ENCODE measurements at places on chromosomes 4 and X.

DNA sequence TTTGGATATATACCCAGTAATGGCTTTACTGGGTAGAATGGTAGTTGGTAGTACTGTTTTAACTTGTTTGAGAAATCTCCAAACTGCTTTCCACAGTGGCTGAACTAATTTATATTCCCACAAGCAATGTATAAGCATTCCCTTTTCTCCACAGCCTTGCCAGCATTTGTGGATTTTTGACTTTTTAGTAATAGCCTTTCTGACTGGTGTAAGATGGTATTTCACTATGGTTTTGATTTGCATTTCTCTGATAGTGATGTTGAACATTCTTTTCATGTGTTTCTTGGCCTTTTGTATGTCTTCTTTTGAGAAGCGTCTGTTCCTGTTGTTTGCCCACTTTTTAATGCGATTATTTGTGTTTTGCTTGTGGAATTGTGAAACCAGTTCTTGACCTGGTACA is 290.5 kb downstream of the BMPR1B start:
- no peak for DNase-seq

GRCh38 chr4:74503580-74503979 is 58.6 kb downstream of the AREG start:
- DNase-seq, result no peak

GRCh38 chr4:78971326-78971725 is 32.1 kb upstream of the PAQR3 start:
- DNase-seq, result no peak

GRCh38 chr4:159045321-159045720 is 57.6 kb upstream of the RAPGEF2 start:
- DNase-seq, result no peak

DNA sequence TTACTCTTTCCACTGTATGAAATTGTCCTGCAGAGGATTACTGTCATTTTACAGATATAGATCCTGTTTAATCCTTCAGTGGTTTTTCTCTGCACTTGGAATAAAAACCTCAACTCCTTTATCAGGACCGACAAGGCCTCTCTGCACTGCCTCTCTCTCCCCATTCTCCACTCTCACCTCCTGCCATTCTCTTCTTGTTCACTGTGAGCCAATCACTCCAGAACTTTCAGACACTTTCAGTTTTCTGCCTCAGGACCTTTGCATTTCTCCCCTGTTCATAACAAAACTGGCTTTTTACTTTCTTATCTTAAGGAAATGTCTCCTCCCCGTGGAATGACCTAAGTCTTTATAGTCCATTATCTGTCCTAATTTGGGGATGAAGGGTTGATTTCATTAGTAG is 137.3 kb downstream of the ELOVL6 start:
- no peak for DNase-seq

DNA sequence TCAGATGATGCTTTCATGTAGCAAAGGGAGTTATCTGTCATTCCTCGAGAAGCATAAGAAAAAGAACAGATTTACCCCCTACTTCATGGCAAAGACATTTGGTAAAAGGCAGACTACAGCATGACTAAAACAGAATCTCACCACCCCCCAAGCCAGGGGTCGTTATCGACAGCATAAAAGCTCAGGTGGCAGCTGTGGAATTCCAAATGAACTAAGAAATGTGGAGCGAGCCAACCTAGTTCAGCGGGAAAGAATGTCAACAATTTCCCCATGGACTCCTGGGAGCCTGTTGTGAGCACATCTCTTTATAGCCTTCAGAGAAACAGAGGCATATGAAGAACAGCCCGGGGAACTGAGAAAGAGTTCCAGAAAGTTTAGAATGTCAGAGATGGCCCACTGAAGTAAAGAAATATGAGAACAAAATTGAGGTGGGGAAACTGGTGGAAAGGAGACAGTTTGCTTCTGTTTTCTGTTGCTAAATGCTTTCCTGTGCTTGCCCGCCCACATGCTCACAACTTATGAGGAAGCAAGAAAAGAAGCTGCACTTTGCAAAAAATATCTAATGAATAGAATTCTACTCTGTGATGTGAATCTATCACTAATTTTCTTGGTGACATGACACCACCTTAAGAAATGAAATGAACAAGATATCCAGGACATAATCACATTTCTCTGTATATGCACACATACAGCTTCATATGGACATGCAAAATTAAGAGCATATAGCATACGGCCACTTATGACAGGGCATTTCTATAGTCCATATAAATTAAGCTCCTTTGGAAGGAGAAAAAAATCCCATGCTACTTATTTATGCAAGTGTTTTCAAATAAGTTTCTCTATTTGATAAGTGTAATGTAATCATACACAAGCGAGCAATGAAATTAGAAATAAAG is 135.3 kb upstream of the MID1 start:
- no peak for DNase-seq

- DNase-seq, result no peak
Observed at GRCh38 chr4:185879666-185880312, 67.8 kb upstream of the SORBS2 start.

GRCh38 chrX:103573202-103573601 is 12.1 kb upstream of the TCEAL4 start:
- no peak for DNase-seq

GRCh38 chr4:47535567-47536147 is 50.6 kb downstream of the ATP10D start:
- DNase-seq, result no peak

DNA sequence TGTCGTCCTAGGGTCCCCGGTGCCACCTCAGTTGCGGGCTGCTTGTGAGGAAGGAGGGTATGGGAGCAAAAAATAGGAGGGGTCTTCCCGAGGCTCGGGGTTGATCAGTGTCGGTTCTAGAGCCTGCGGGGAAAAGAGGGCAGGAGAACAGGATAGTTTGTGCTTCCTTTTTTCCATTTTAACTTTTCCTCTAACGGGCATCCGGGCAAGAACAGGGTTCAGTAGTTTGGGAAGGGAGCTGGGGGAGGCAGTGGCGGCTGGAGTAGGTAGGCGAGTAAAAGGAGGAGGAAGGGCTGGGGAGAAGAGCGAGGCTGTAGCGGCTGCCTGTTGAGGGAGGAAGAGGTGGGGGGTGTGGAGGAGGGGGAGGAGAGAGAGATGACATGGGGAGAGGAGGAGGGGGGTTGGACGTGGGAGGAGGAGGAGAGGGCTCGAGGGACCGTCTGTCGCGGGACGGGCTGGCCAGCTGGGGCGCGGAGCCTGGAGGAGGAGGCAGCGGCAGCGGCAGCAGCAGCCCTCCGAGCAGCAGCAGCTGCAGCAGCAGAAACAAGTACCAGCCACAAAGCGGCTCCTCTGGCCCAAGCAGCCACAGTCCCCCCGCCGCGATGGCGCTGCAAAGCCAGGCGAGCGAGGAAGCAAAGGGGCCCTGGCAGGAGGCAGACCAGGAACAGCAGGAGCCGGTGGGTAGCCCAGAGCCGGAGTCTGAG is at the start of gene SLC16A2:
Gene SLC16A2 (plus strand): TSS at position 458 of the 704 bp plus-strand sequence. CDS start 145 bp downstream, at position 603.
- DNase-seq, result peak; percentile 37
